ENCODE measurements at places on chromosomes 1 and 21. TPM values are rescaled to one million over a fixed set of nuclear protein-coding genes. Genes with fewer than 3 reads are reported as not detected.

DNA sequence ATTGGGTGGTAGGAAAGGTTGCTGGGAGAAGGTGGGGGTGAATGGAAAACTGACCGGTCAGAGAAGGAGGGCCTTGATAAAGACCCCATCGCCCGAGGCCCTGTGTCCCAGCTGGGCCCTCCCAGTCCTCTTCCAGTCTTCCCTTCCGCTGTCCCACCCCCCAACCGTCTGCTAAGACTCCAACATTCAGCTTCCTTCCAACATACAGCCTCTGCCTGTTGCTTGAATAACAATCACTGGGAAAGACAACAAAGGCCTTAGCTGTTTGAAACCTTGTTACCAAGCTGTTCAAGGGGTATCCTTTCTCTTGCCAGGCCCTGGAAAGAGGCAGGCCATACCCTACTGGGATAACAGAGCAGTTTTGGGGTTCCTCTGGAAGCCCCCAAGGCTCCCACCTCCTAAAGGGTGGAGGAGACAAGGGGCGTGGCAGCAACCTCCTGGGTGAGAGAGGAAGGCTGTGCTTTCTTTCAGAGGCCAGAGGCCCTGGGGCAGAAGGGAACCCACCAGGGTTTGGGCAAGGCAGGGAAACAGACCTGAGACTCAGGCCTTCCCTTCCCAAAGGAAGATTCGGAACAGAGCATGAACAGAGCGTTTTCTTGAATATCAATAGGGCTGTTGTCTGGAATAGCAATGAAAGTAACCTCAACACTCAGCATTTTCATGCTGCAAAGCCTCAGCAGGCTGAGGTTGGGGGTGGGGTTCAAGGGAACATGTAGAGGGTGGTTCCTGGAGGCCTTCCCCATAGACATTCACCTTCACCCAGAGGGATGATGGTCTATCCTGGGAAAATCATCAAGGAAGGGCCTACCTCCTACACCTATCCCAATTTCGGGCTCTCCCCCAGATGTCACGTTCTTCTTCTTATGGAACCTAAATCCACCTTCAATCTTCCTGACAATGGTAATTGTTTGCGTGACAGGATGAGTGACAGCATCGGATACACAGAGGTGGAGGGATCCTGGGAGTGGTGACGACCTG is 4.1 kb downstream of the ETNK2 start:
- DNase-seq, result no peak

Gene PGBD2
- 5.1 TPM for total RNA-seq

GRCh38 chr1:1173061-1173792 is 453 bp upstream of the TTLL10 start:
- no peak for DNase-seq

Gene PLEKHA6
- not detected for total RNA-seq

DNA sequence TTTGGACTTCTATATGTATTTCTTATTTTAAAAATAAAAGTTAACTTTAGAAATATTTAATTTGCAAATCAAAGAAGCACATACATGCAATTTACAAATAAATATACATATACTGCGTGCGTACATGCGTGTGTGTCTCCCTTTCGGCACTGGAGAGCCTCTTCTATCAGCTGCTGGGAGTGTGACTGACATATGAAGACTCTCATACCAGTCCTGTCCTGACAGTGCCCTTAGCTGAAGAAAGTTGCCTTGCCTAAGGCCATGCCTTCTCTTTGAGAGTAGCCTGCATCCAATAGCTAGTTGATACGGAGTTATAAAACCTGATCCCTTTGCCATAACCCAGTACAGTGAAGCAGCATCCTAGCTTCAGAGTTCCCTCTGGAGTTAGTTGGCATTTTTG is 282.4 kb upstream of the NEGR1 start:
- no peak for DNase-seq

DNA sequence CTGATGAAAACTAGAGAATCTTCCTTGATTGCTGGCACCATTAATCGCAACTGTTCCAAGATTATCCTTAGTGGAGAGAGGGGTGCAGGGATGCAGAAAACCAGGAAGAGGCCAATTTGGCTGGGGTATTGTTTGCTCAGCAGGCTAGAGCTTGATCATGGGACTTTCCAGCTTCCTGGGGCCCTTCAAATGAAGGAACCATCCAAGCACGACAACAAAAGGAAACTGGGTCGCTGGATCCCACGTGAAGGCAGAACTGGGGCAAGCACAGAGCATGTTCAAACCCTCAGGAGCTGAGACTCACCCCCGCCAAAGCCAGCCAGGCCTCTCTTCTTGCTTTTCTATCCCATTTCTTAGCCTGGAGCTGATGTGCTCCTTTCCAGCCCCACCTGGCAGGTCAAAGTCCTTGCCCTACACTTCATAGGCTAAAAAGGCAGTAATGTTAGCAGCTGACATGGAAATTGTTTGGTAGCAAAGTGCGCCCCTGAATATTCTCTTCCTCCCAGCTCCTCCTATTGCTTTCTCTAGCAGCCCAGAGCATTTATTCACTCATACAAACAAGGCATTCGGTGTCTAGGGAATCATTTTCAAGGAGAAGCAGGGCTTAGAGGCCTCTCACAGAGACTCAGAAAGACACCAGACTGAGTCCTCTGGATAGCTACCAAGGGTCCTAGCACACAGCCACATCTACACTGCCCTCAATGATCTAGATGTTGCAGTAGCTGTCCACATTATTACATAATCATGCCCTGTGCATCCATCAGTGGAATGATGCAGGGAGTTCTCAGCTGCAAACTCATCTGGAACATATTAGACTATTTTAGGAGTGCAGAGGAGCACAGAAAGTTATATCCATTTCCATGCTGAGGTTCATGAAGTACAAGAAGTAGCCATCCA is 11.5 kb downstream of the KCNA2 start:
- no peak for DNase-seq

- no peak for DNase-seq
These were observed 7.0 kb downstream of the DSTYK start for GRCh38 chr1:205204552-205204951.

DNA sequence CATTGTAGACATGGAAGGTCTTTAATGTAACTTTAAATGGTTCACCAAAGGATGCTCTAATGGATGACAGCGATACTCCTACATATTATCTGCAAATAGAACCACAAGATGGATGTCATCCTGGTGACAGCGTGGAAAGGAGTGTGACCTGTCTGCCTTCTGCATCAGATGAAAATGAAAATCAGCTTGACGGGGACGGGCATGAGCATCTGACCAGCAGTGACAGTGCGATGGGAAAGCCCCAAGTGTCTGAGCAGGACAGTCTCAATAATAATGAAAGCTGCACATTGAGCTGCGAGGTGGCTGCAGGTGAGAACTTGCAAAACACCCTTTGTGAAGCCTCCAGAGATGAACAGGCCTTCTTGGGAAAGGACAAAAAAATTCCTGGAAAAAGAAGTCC is 25.2 kb downstream of the CNST start:
- no peak for DNase-seq

Gene PAPPA2
- total RNA-seq, result 0.46 TPM

Gene L1TD1
- not detected for total RNA-seq

DNA sequence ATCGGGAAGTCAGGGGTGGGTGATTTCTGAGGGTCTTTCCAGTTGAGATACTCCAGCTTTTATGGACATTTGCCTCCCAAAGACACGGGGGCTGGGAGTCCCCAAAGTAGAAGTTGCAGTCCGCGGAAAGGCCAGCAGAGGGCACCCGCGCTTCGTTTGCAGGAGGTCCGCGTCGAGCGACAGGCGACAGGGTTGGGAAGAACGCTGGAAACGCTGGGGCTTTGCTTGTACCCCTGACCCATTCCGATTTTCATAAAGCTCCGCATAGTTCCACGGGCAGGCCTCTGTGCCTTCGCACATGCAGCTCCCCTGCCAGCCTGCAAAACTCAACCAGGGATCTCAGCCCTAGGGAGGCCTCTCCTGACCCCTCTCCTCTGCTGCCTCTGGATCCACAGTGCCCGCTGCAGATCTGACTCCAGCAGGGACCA is 44.2 kb upstream of the LAPTM5 start:
- peak; percentile 78 for DNase-seq

DNA sequence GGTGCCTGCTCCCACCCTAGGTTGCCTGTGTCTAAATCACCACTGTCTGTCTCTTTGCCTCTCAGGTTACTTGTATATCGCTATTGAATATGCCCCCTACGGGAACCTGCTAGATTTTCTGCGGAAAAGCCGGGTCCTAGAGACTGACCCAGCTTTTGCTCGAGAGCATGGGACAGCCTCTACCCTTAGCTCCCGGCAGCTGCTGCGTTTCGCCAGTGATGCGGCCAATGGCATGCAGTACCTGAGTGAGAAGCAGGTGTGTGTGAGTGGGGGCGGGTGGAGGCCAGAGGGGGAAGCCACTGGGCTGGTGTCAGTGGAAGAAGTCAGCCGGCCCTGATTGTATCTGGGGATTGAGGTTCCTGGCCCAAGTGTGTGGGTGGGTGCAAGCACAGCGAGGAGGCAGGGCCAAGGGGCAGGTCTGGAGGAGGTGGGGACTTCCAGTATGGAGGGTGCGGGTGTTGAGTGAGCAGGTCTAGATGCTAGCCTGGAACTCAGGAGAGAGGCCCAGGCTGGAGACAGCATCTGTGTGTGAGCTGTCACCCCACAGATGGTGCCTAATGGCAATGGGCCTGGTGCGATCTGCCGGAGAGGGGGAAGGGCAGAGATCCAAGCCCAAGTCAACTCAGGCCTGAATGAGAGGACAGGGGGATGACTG is 17.2 kb downstream of the TIE1 start:
- no peak for DNase-seq

DNA sequence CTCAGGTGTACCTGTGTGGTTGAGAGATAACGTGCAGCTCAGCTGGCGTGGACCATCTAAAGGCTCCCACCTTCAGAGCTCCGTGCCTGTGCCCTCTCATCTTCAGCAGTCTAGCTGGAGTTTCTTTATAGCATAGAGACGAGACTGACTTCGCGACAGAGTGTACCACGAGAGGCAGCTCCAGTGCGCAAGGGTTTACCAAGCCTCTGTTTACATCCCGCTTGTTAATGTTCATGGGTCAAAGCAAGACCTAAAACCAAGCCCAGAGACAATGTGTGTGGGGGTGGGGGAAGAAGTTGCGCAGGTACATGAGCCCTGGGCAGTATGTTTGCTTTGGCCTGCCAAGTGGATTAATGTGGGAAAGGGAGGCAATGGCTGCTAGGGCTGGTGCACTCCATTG is 15.6 kb downstream of the RHOU start:
- no peak for DNase-seq

DNA sequence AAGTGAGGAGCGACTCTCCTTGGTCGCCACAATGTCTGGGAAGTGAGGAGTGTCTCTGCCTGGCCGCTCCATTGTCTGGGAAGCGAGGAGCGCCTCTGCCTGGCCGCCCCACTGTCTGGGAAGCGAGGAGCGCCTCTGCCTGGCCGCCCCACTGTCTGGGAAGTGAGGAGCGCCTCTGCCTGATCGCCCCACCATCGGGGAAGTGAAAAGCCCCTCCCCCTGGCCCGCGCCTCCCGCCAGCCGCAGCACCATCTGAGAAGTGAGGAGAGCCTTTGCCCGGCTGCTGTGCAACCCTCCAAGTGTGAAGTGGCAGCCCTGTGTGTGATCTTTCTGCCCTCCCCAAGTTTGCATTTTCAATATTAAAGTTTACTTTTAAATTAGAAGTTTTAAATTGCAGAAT is 95.0 kb upstream of the PPP2R5A start:
- no peak for DNase-seq

GRCh38 chr21:36747041-36747814 is 48.3 kb downstream of the SIM2 start:
- DNase-seq, result no peak

GRCh38 chr1:150233359-150234308 is 2.3 kb downstream of the ANP32E start:
- DNase-seq, result no peak

Gene ADGRL2
- total RNA-seq, result not detected

- DNase-seq, result no peak
These were observed 27.2 kb downstream of the MYOG start for GRCh38 chr1:203058676-203058935.

Gene KIRREL1
- total RNA-seq, result not detected

- no peak for DNase-seq
These were observed 64.6 kb downstream of the SLC66A1 start for GRCh38 chr1:19376428-19377372.

Gene CELA3A
- not detected for total RNA-seq

DNA sequence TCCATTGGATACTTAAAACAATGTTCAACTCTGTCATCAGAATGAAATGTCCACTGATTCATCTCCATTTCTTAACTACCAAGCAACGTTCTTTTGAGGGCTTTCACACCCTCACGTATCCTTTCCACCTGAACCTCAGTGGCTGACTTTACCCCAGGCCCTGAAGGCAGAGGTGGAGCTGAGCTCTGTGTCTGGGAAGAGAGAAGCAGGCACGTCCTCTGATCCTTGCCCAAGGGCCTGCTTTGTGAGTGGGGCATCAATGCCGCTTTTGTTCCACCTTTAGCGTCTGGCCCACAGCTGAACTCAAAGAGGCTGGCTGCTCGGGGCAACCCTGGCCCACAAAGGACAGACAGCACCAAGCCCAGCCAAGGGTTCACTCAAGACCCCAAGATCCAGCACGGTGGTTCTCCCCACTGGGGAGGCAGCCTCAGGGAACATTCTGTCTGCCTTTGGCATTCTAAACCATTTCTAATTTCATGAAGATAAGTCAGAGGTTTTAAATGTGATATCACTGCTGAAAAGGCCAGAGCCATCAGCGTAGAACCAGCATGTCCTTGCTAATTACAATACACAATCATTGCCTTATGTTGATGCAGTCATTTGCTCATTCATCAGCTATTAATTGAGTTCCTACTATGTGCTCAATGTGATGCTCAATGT is 126.0 kb upstream of the UBE2U start:
- no peak for DNase-seq

Gene KRTAP19-1
- not detected for total RNA-seq

Gene PMVK
- 25.7 TPM for total RNA-seq

Gene PTGS2
- total RNA-seq, result not detected

Gene ZNF697
- total RNA-seq, result not detected

GRCh38 chr1:232328486-232329102 is 301.3 kb downstream of the SIPA1L2 start:
- DNase-seq, result no peak

DNA sequence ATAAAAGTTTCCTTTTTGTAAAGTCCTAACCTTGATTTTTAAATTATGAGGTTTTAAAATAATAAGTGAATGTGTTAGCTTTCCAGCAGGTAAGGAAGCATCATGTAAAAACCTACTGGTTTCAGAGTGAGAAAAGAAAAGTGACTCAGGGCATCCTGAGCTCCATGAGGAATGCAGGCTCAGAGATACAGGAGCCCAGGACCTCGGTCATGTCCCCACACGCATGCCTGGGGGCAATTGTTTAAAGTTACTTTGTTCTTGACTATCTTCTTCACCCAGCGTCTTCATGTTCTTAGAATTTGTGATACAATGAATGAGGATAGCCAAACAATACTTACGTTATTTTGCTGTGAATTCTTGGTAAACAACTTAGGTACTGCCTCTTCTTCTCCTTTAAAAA is 117.4 kb upstream of the PLPPR5 start:
- no peak for DNase-seq

GRCh38 chr1:58345215-58346035 is 201.1 kb downstream of the OMA1 start:
- no peak for DNase-seq

Gene MANEAL
- 1.5 TPM for total RNA-seq
